CMK (cell line): ENCODE measurements at places on chromosomes 12 and 14.
A peak's percentile ranks its signal among the peaks of the same experiment; 100 is the strongest.

DNA sequence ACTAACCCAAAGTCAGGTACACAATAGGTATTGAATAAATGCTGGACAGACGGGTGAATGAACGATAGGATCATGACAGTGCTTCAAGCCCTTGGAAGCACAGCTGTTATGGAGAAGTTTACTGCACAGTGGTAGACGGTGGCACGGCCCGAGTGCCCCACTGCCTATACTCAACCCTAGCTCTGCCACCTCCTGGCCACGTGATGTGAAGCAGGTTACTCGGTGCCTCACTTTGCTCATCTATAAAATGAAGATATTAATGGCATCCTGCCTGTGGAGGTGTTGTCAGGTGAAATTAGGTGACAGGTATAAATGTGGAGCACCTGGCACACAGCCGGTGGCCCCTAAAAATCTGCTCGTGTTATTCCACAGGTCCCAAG, 5.8 kb downstream of the ASB2 start:
- DNase-seq = no peak

DNA sequence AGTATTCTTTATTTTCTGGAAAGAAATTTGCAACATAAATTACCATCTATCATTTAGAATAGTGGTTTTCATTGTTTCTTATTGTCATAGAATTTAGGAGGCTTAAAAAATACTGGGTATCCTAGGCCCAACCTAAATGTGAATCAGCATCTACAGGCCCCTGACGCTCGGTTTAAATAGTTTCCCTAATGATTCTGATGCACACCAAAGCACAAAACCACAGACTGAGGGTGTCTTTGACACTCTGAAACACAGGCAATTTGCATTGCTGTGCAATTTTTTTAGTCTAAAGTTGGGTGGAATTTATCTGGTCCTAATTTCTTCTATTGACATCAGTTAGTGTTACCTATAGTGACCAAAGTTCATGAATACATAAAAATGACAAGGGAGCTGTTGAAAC, 87.6 kb upstream of the SSTR1 start:
- DNase-seq = no peak

DNA sequence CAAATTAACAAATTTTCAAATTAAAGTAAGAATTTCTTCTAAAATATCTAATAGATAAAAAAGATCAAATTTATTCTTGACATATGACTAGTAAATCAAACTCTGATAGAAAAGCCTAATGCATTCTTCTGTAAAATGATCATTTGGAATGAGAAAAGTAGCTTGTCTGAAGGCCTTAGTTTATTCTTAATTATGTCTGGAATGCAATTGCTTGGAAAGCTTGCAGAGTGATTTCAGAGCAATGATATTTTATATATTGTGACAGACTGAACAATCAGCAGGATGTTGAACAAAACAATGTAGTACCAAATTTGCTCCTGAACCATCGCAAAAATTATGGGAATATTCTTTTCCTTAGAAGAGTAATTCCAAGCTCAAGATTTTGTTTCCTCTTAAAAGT, 789.6 kb upstream of the NOVA1 start:
- no peak for DNase-seq

- DNase-seq = no peak
These were observed 46.5 kb downstream of the PTPRO start for GRCh38 chr12:15368812-15369211.

DNA sequence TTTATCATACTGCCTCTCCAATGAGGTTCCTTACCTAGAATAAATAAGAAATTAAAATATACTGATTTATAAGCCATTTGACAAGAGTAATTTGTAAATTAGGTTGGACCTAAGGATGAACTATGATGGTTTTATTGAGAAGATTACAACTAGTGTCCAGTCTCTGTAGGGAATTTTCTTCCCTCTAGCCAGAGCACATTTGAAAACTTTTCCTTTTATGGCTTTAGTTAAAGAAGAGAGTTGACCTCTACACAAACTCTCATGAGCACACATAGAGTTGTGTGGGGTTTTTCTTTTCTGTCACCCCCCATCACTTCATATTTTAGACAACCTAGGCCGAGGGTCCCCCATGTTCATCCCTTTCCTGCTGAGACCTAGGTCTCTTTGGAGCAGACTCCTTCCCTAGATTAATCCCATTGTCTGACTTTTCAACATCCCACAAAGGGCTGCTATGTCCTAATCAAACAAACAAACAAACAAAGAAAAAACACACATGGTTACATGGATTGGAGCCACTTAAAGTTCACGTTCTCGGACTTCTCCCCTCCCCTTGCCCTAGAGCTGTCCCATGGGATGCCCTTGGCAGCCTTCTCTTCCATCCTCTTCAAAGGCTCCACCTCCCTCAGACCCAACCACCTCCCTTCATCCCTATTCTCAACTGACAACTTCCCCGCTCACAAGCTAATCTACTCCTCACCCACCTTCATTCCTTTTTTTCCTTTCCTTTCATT, 40.7 kb downstream of the GPR135 start:
- no peak for DNase-seq

- DNase-seq = no peak
These were observed 855.3 kb upstream of the FLRT2 start for GRCh38 chr14:84674636-84675035.

GRCh38 chr12:11650286-11651281, 1.1 kb downstream of the ETV6 start:
- peak; percentile 42 for DNase-seq

GRCh38 chr12:123092866-123093265, 58.0 kb downstream of the PITPNM2 start:
- DNase-seq = no peak

GRCh38 chr14:102474934-102475333, 34.6 kb downstream of the ANKRD9 start:
- DNase-seq = no peak

GRCh38 chr14:90567191-90567590, 170.4 kb downstream of the CALM1 start:
- DNase-seq = no peak

DNA sequence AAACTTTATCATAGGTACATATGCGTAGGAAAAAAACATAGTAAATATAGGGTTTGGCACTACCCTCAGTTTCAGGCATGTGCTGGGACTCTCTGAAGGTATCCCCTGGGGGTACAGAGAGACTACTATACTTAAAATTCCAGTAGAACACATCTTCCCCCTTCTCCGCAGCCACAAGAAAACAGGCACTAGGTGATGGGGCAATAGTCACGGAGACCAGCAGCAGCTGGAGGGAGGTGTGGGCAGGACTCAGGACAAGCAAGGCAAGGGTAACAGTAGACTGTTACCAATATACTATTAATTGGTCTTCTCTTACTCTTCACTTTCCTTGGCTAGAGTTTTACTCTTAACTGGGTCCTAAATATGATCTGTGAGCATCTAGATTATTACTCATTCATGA, 4.6 kb upstream of the PAPOLA start:
- DNase-seq = no peak

GRCh38 chr12:50411051-50411660, 10.5 kb downstream of the LARP4 start:
- no peak for DNase-seq

- DNase-seq = no peak
These were observed 44.3 kb upstream of the KTN1 start for GRCh38 chr14:55535516-55536203.

DNA sequence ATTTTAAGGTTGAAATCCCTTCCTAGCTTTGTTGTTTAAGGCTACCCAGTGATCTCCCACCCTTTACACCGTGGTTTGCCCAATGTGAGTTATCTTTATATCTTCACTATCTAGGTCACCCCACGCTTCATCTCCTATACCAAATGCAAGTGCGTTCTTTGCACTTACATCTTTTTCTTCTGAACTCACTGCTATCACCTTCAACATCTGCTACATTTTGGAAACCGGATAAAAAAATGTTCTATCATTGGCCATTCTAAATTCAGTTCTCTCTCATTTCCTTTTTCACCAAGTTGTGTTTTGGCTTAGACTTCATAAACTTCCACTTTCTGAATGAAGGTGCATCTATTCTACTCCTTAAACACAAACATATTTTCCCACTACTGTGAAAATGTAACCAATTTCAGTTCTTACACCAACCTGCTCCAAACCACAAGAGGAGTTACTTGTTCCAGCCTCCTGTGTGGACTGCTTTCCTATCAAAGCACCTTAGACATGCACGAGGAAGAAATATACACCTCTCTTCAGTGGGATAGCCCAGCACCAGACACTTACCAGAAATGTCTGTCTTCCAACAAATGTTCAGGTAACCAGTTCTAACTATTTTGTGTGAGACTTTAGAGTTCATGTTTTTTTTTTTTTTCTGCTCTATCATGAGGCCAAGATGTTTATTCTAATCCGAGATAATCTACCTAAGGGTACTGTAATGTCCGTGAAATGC, 21.9 kb downstream of the CLEC9A start:
- DNase-seq = peak; percentile 53

DNA sequence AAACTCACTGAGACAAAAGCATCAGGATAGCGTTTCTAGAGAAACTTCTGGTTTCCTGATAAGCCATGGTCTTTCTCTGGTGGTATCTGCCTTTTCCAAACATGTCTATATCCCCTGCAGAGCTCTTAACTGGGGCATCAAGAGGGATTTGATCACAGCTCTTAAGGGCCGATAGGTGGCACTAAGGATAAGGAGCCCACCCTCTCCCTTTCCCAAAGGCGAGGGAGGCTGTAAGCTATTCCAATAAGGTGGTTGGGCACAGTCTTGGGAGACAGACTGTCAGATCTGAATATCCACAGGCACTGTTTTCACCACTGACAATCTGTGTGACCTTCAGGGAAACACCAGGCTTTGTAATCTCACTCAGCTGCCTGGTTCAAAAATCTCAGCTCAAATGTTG, 206.0 kb downstream of the ADGRD1 start:
- no peak for DNase-seq

DNA sequence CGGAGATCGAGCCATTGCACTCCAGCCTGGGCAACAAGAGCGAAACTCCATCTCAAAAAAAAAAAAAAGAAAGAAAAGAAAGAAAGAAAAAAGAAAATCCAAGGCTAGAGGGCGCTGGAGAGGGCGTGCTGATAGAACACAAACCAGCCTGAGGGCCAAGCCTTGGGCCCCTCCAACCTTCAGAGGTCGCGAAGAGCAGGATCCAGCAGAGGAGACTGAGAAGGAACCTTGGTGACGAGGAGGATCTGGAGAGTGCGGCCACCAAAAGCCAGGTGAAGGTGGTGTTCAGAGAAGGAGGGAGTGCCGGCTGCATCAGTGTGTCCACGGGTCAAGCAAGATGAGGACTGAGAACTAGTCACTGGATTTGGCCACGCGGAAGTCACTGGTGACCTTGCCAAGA, 4.1 kb upstream of the DYNC1H1 start:
- DNase-seq = no peak

- no peak for DNase-seq
These were observed 162.1 kb upstream of the IFNG-AS1 start for GRCh38 chr12:67826946-67827720.

DNA sequence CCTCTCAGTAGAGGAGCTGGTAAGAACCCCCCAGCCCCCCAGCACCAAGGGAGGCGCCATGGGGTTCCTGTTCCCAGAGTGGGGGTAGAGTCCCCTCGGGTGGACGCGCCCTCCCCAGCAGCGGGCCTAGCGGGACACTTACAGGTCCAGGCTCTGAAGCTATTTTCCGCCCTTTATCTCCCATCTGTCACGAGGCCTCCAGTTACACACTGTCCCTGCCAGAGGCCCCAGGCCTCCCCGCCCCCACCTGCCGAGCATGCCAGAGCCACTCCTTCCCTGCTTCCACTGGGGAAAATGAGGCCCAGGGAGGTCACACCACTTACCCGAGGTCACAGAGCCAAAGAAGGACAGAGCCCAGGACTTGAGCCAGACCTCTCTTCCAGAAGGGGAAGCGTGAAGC, 3.1 kb downstream of the C14orf180 start:
- DNase-seq = no peak

DNA sequence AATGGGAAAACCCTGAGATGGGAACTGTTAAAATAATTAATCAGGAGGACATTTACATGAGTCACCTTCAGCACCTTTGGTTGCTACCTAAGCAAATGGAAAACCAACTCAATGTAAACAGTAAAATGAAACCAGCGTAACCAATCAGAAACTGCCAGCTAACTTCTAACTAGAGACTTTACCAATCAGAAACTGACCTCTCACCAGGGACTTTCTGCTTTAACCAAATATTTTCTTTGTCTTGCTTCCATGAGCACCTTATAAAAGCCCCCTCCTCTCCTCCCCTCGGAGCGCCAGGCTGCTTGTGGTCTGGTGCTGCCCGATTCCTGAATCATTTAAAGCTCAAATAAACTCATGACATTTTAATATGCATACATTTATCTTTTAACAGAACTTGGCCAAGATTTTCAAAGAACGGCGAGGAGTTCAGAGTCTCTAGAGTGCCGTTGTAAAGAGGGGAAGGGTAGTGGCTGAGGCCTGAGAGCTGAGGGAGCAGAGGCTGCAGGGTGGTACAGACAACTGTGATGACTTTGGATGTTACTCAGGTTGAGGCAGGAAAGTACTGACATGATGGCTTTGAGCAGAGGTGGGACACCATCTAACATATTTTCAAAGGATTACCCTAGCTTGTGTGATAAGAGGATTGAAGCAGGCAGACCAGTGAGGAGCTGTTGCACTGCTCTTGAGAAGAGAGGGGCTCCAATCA, 183.6 kb downstream of the CRADD start:
- DNase-seq = no peak

DNA sequence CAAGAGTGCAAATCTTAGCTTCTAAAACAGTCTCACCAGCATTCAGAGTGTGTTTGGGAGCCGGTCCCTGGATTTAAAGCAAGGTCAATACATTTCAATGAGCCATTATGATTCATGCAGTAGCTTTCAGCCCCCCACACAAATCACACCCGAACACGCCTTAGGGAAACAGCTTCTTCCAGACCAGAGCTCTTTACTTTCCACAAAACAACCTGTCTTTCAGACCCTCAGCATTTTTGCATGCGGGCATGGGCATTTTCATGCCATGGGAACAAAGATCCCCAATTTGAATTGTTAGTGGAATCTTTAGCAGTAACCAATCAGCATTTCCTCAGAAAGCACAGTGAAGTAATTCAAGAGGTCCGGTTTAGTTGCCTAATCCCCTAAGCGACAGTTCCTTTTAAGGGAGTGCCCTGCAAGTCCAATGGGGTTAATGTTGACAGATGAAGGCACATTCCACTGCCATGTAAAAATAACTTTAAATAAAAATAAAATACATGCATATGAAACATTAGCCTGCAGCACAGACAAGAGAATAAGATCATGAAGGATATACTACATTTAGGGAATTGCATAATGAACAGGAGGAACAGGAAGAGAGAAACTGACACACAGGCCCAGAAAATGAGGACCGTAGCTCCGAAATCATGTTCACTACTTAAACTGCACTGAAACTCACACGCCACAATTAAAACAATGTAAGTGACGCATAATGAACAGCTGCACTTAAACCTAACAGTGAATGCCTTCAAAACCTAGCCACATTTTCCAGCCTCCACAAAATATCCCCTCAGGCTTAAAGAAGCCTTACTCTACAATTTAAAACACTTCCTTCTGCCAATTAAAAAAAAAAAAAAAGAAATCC, 4.0 kb downstream of the VPS37B start:
- DNase-seq = no peak
